ENCODE measurements at places on chromosomes 11 and 22. TPM values are rescaled to one million over a fixed set of nuclear protein-coding genes. Genes with fewer than 3 reads are reported as not detected.

DEUP1 gene
- polyA plus RNA-seq = 1.2 TPM

SMTNL1 gene
- 0.30 TPM for polyA plus RNA-seq

ADAMTS15 gene
- 54.9 TPM for polyA plus RNA-seq

MRGPRE gene
- not detected for polyA plus RNA-seq

PKP3 gene
- polyA plus RNA-seq = 8.4 TPM

ST14 gene
- 29.3 TPM for polyA plus RNA-seq

LGALS12 gene
- polyA plus RNA-seq = 0.28 TPM

CRYBB2 gene
- 0.25 TPM for polyA plus RNA-seq

SLC39A13 gene
- polyA plus RNA-seq = 42.7 TPM

SDHAF2 gene
- polyA plus RNA-seq = 49.7 TPM

GRAMD1B gene
- 16.9 TPM for polyA plus RNA-seq

HBE1 gene
- 3.6 TPM for polyA plus RNA-seq

USH1C gene
- polyA plus RNA-seq = 81.6 TPM

TSPO gene
- polyA plus RNA-seq = 43.7 TPM

FAM118B gene
- polyA plus RNA-seq = 27.5 TPM

FAM89B gene
- 36.2 TPM for polyA plus RNA-seq

C11orf16 gene
- polyA plus RNA-seq = 1.8 TPM

OTOG gene
- 0.30 TPM for polyA plus RNA-seq

CTSW gene
- 1.5 TPM for polyA plus RNA-seq

NCAM1 gene
- 83.7 TPM for polyA plus RNA-seq

CYP2D6 gene
- 14.8 TPM for polyA plus RNA-seq

MRGPRX4 gene
- not detected for polyA plus RNA-seq

UBTFL1 gene
- polyA plus RNA-seq = not detected

CALCA gene
- 14.3 TPM for polyA plus RNA-seq

ATG13 gene
- 68.9 TPM for polyA plus RNA-seq

FAM180B gene
- 0.47 TPM for polyA plus RNA-seq

ANO9 gene
- 16.5 TPM for polyA plus RNA-seq

CNIH2 gene
- 4.3 TPM for polyA plus RNA-seq

GDPD4 gene
- polyA plus RNA-seq = not detected

CFAP300 gene
- polyA plus RNA-seq = 5.9 TPM

IFITM10 gene
- polyA plus RNA-seq = 0.28 TPM

CECR2 gene
- 9.2 TPM for polyA plus RNA-seq

DDTL gene
- polyA plus RNA-seq = 13.6 TPM

IL17REL gene
- 0.06 TPM for polyA plus RNA-seq

SNX32 gene
- 2.6 TPM for polyA plus RNA-seq

SULT4A1 gene
- 4.1 TPM for polyA plus RNA-seq

OR52H1 gene
- polyA plus RNA-seq = not detected

TESMIN gene
- polyA plus RNA-seq = 15.2 TPM

ROBO4 gene
- 16.9 TPM for polyA plus RNA-seq

OSBP gene
- 58.7 TPM for polyA plus RNA-seq

CCDC81 gene
- 1.3 TPM for polyA plus RNA-seq

BATF2 gene
- 2.3 TPM for polyA plus RNA-seq

CHRDL2 gene
- 0.99 TPM for polyA plus RNA-seq

GALNT18 gene
- 22.2 TPM for polyA plus RNA-seq

TRIM66 gene
- polyA plus RNA-seq = 8.5 TPM

GNAZ gene
- 7.0 TPM for polyA plus RNA-seq

MUC6 gene
- polyA plus RNA-seq = 7.6 TPM

OR51I1 gene
- not detected for polyA plus RNA-seq

DSCAML1 gene
- polyA plus RNA-seq = 1.5 TPM

KRTAP5-7 gene
- 0.25 TPM for polyA plus RNA-seq

TIMM8B gene
- 65.0 TPM for polyA plus RNA-seq

GRAP2 gene
- 1.2 TPM for polyA plus RNA-seq

OR51D1 gene
- not detected for polyA plus RNA-seq

FIBIN gene
- polyA plus RNA-seq = 28.2 TPM

TMPRSS5 gene
- polyA plus RNA-seq = 0.90 TPM

Measured in left renal cortex interstitium (tissue), 4 donors.